ENCODE measurements at places on chromosomes 11 and 22.

- DNase-seq = no peak
Observed at GRCh38 chr11:72584293-72584938, 89.8 kb downstream of the PDE2A start.

GRCh38 chr11:95123556-95123955 lies 33.9 kb downstream of the ENDOD1 start:
- no peak for DNase-seq

DNA sequence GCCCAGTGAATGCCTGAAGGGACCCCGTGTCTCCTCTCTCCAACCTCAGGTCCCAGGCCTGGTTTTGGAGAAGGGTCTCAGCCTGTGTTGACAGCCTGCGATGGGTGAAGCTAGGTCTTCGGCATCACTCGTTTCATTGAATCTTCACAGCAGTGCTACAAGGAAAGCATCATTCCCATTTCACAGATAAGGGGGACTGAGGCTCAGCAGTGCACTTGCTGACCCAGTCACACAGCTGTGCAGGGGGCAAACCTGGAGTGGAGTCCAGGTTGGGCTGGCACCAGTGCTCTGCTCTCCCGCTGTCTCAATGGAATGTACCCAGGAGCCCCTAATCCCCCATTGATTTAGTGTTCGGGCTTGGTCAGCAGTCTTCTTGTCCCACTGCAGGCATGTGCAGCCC lies 10.9 kb upstream of the YWHAH start:
- DNase-seq = no peak

GRCh38 chr11:86211619-86212018 lies 32.9 kb upstream of the EED start:
- DNase-seq = no peak

All from ELR (cell line).